ENCODE measurements at places on chromosomes 5 and 9.

DNA sequence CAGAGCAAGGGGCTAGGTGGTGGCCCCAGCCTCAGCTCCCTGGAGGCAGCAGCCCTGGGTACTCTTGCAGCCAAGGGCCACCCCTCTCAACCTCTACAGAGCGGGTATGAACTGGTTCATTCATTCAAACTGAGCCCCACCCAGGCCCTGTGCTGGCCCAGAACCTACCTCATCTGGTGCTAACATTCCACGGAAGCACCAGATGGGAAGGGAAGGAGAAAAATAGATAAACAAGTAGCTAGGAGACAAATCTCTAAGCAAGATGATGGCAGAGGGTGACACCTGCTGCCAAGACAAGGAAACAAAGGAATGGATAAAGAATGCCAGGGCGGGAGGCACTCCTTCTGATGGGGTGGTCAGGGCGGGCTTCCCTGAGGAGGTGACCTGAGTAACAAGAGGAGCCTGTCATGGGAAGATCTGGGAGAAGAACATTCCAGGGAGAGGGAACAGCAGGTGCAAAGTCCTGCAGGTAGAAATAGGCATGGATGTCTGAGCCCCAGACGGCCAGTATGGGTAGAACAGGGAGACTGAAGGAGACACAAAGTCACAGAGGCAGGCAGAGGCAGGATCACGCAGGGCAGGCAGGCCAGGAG, 6.1 kb downstream of the ST6GALNAC4 start:
- DNase-seq: no peak

DNA sequence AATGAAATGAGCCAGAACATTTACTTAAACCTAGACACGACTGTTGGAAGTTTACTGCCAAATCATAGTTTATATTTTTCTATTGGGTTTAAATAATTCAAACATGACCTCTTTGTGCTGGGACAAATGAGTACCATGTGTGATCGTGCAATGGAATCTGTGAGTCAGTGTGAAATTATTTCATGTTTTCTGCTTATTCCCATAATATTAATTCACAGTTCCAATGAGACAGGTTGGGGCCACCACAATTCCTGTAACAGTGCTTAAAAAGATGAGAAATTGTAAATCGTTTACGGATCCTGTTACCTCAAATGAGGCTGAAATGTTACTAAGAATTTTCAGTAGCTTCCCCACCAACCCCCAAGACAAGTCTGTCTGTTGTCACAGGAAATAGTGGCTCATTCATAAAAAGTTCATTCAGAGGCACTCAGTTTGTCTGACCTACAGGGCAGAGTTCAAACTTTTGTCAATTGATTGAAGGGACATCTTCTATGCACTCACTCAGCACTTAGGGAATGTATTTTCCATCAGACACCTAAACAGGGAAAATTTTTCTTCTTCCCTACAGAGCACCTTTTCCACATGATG, 563.9 kb upstream of the ADAMTS16 start:
- DNase-seq: no peak

DNA sequence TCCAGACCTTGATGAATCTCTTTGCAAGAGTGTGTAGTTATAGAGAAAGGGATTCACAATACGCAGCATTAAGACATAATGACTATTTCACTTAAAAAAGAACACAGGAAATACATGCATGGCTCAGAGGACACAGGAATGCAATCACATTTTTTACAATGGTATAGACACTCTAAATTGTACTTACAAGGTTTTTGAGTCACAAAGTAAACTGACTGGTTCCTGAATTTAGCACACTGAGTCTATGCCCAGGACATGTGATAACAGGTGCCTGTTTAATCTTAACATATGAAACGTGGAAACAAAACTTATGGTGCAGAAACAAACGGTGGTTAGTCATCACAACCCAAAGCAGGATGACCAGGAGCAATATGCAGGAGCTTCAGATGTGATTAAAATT, 6.7 kb downstream of the EPB41L4A start:
- peak; percentile 71 for DNase-seq

GRCh38 chr5:165460911-165461310, 1955.5 kb downstream of the MAT2B start:
- no peak for DNase-seq

- no peak for DNase-seq
These were observed 30.8 kb downstream of the WDR41 start for GRCh38 chr5:77461287-77461686.

DNA sequence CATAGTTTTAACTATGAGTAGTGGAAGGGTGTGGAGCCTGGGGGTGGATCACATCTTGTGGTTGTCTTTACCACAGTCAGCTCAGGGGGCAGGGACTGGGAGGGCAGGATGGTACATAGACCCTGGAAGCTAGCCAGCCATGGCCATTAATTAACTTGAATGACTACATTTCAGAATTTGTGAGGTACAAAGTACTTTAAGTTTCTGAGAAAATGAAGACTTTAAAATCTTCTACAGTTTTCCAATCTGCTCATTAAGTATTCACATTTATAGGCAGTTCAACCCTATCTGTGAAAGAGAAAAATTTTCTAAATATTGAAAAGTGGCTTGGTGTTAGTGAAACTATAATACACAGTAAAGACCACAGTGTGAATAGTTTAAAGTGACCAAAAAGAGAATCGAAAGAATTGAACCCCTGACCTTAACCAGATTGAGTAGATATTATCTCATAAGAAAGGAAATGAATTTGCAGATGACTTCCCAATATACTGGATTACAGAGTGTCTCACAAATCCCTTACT, 234.2 kb upstream of the MEF2C start:
- DNase-seq: peak; percentile 5

GRCh38 chr9:18447131-18447530, 26.8 kb upstream of the ADAMTSL1 start:
- DNase-seq: no peak

- peak; percentile 30 for DNase-seq
These were observed 75.0 kb downstream of the HMHB1 start for GRCh38 chr5:143886651-143887638.

DNA sequence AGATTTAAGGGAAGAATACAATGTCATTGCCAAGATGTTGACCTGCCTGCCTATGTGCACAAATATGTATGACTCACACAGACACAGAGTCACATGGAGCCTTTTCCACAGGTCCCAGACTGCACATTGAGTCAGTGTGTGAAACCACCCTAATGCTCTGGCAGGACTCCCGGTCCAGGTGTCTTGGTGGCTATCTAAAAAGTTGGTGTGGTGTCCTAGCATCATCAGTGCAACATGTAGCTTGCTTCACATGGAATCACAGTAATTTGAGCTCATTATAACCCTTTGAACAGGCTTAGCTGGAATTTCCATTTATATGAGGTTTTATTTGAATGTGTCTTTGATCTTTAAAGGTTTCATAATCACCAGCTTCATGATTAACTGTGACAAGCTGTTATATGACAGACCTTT, 10.7 kb downstream of the IFNA5 start:
- peak; percentile 69 for DNase-seq

GRCh38 chr9:3939820-3940219, 360.0 kb downstream of the GLIS3 start:
- DNase-seq: peak; percentile 3

- DNase-seq: no peak
These were observed 189.0 kb upstream of the DAP start for GRCh38 chr5:10949856-10950630.

GRCh38 chr5:151320481-151320880, 16.9 kb upstream of the SLC36A3 start:
- DNase-seq: no peak

- no peak for DNase-seq
These were observed 526 bp upstream of the CD14 start for GRCh38 chr5:140633501-140633900.

GRCh38 chr9:97412626-97413385, 910 bp downstream of the TDRD7 start:
- peak; percentile 63 for DNase-seq

DNA sequence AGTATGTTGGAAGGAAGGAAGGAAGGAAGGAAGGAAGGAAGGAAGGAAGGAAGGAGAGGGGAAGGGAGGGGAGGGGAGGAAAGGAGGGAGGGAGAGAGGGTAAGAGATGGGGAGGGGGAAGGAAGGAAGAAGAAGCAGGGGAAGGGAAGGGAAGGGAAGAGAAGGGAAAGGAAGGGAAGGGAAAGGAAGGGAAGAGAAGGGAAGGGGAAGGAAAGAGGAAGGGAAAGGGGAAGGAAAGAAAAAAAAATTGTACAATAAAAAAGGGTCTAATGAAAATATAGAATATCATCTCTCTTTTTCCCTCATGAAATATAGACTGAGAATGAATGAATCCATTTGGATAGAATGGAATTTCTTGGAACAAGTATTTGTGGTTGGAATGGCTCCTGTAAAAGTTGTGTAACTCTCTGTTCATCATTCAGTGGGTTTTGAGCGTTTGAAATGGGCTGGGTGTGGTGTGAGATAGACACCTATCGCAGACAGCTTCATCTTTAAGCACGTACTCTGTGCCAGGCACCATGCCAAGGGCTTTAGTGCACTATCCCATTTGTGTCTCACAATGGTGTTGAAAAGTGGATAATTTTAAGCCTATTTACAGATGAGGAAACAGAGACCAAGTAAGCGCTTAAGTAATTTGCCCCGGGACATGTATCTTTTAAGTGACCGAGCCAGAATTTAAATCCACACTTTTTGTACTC, 11.6 kb upstream of the PAPPA start:
- peak; percentile 44 for DNase-seq

GRCh38 chr9:102499468-102499867, 495.7 kb upstream of the CYLC2 start:
- no peak for DNase-seq

DNA sequence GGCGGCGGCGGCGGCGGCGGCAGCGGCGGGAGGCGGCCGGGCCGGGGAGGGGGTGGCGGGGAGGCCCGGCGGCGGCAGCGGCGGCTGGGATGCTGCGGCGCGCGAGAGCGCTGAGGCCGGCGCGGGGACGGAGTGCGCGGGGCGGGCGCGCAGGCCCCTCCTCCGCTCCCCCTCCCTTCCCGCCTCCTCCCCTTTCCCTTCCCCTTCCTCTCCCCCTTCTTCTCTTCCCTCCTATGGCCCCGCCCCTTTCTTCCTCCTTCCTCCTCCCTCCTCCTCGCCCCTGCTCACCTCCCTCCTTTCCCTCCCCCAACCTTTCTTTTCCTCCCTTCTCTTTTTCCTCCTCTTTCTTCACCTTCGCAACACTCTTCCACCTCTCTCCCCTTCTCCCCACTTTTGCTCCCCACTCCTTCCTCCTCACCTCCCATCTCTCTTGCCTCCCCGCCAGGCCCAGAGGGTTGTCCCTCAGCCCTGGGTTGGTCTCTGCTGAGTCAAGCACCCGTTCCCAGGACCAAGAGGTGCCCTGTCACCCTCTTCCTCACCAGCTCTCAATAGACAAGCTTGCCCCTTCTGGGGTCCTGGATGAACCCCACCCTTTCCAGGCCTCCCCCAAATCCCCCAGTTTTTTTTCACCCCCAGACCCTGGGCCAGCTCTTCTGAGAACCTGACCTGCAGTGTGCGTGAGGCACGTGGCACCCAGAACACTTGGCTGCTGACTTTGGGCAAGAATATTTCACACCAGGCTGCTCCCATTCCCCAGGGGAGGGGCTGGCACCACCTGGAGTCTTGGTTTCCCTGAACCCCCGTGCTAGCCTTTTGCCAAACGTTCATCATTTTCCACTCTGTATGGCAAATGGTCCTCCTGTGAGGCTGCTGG, at the start of gene SEMA4D:
Gene SEMA4D (minus strand): TSS at position 136 of the 874 bp plus-strand sequence. CDS start 92,657 bp downstream, outside the sequence.
- peak; percentile 68 for DNase-seq

- no peak for DNase-seq
These were observed 47.0 kb upstream of the TGFBR1 start for GRCh38 chr9:99057665-99058625.

GRCh38 chr5:159422361-159422760, 92.1 kb upstream of the IL12B start:
- DNase-seq: no peak

DNA sequence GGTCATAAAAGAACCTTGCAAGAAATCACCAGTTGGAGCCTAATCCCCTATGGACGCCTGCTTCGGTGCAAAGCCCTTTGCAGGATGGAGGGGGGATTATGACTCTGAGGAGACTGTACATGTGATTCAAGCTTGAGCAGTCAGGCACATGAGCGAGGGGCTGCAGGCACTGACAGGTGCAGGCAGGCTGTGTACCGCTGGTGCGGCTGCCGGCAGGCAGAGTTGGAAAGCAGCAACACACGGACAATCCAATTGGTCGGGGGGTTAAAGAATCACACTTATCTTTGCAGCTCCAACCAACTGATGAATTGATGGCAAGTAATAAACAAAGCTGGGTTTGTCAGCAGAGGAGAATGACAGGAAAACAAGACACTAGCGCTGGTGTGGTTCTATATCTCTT, 5.7 kb downstream of the WHRN start:
- no peak for DNase-seq

DNA sequence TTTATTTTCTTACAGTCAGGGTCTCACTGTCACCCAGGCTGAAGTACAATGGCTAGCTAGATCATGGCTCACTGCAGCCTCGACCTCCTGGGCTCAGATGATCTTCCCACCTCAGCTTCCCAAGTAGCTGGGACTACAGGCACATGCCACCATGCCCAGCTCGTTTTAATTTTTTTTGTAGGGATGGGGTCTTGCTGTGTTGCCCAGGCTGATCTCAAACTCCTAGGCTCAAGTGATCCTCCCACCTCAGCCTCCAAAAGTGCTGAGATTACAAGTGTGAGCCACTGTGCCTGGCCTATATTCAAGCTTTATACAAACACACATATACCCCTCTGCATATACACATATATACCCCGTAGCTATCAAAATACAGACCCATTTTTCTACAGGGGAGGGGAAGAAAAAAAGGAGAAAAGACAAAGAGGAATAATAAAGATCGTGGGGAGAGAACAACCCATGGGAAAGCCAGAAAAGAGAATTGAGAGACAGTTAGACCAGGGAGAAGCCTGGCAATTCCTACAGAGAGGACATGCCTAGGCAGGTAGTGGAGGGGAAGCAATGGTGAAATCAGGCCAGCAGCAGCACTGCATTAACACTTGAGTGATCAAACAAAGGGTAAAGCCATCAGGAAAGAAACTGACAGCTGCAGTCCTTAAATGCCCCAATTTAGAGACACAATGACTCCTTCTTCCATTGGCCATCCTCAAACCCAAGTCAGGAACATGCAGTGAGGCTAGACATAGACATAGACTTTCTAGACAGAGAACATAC, 102.7 kb downstream of the EFNA5 start:
- peak; percentile 72 for DNase-seq

- DNase-seq: no peak
These were observed 53.9 kb downstream of the CFAP95 start for GRCh38 chr9:69874301-69875060.

GRCh38 chr5:15703901-15704300, 203.9 kb downstream of the FBXL7 start:
- no peak for DNase-seq

- DNase-seq: no peak
These were observed 15.1 kb upstream of the TRIM36 start for GRCh38 chr5:115184770-115185169.

DNA sequence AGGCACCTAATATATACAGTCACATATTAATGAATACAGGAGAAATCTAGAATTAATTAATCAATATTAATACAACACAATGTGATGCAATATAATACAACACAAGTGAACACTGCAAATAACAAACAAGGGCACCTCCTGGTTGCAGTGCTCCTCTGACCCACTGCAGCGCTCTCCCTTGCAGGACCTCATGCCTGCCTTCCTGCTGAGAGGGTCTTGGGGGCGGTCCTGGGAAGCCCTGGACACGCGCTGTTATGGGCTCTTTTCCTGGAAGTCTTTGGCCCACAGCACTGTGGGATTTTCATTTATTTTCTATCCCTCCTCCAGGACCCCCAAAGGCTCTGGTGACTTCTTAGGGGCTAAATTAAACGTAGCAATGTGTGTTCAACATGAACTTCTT, 485.8 kb downstream of the IRX1 start:
- DNase-seq: no peak

GRCh38 chr9:95852059-95853032, 23.1 kb upstream of the ERCC6L2 start:
- DNase-seq: peak; percentile 36

All from RWPE1 (cell line).